CD4-positive, alpha-beta T cell treated with Interleukin-21 for 1 hour (primary cell): ENCODE measurements at places on chromosomes 5 and 9.

DNA sequence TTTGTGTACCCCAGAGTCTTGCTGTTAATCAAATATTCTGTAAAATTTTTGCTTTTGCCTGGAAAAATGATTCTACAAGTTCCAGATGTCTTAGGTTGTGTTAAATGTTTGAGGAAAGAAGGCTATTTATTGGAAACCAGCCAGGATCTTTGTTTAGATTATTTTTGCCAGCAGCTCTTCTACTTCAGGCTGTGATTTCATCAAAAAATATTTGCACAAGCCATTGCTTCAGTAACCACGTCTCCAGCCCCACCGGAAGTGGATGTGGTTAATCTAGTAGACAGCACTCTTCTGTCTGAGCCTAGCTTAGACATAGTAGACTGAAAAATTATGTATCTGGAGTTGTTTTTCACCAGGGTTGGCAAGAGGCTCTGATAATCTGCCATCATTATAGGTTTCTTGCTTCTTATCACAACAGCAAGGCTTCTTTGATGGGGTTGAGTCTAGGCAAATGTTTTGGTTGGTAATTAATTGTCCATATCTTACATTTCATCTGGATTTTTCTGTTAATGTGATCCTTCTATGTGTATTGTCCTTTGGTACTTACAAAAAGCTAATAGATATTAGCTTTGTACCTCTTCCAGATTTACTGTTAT is 17.1 kb downstream of the KCTD16 start:
- peak; percentile 87 for DNase-seq

DNA sequence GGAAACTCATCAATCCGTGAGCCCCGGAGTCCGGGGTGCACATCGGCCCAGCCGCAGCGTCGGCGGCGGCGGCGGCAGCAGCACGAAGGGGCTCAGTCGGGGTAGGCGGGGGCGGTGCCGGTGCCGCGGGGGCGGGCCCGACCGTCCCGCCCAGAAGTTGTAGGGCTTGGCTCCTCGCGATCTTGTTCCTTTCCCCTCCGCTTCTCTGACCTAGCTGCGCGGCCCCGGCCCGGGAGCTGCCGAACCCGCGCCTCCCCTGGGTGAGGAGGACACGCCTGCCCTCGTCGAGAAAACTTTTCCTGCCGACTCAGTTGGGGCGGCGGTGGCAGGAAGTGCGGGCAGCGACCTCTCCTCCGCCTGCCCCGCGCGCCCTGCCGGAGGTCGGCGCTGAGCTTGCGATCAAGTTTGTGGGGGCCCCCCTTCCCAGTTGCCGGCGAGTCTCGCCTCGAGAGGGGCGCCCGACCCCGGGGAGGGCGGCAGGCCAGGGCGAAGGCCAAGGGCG is at the start of gene MAN2A1:
Gene MAN2A1, plus strand, starts transcription at position 188 of the 502 bp plus-strand sequence. CDS start 491 bp downstream, outside the sequence.
- peak; percentile 84 for DNase-seq

GRCh38 chr5:102678267-102679058 is 76.6 kb upstream of the PAM start:
- no peak for DNase-seq

- DNase-seq = peak; percentile 13
Observed at GRCh38 chr5:176726746-176727527, 79.7 kb downstream of the TSPAN17 start.

- DNase-seq = no peak
Observed at GRCh38 chr5:140240987-140241706, 61.8 kb downstream of the PFDN1 start.

DNA sequence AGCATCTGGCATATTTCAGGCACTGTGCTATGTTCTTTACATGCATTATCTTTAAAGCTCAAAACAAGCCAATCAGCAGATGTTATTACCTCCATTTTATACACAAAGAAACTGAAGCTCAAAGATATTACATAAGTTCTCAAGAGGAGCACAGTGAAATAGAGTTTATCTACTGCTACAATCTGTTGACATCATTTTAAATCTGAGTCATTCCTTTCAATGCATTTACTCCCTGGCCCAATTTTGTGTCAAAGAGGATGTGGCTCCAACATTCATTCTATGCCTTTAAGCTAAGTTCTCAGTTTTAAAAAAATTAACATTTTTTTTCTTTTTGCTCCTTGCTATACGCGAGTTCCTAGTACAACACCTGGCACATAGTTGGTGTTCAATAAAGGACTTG is 486.3 kb upstream of the ZNF462 start:
- DNase-seq = no peak

- no peak for DNase-seq
Observed at GRCh38 chr9:682633-683508, 158.6 kb upstream of the DMRT1 start.

GRCh38 chr5:39598661-39599248 is 174.0 kb upstream of the DAB2 start:
- no peak for DNase-seq
